ENCODE measurements at places on chromosomes 2 and 18. TPM values are rescaled to one million over a fixed set of nuclear protein-coding genes. Genes with fewer than 3 reads are reported as not detected.

DNA sequence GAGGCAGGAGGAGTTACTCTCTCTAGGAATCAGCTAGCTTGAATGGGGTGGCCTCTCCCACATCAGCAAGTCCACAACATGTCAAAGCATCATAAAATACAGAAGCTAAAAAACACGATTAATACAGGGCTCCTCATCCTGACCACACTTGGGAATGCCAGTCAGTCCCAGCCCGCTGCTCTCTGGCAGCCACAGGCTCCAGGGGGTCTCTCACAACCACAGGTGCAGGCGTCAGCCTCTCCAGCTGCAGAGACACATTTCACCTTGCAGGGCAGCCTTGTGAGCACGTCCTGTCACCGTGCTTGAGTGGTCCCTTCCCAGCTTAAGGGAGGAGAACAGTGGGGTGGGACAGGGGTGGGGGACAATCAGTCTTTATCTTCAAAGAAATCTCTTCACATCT lies 137.4 kb upstream of the SH3BP4 start:
- no peak overlapping the region for H3K27ac ChIP-seq
- DNase-seq = no peak
- no peaks in the 10 kb centered on the region for H3K36me3 ChIP-seq
- no peaks in the 10 kb centered on the region for H3K4me1 ChIP-seq
- H3K4me3 ChIP-seq = no peak overlapping the region

DNA sequence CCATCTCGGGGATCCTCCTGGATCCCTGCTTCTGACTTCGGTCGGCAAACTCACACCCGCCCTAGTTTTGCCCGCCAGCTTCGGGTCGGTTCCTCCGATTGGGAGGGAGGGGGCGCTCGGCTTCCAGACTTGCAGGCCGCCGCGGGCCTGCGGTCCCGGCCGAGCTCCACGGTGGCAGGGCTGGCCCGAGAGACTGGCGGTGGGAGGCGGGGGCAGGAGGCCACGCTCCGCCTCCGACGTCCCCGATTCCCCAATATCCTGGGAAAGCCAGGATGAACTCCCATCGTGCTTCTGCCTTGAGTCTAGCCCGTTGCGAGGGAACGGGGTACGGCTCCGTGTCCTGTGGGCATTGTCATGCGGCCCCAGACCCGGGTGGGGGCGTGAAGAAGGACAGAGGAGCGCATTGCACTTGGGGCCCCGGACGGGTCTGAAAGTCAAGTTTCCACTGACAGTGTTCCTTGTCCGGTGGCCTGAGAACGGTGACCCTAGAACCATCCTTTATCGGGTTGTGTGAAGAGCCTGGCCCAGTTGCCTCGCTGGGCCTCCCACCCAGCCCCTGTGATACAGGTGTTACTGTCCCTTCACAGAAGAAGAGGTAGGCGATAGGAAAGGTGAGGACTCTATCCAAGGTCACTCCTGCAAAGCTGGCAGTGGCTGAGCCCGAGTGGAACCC lies 2.4 kb upstream of the INHBB start:
- no peaks in the 10 kb centered on the region for H3K27me3 ChIP-seq
- H3K4me1 ChIP-seq = no peaks in the 10 kb centered on the region
- no peak overlapping the region for H3K4me3 ChIP-seq
- H3K27ac ChIP-seq = no peak overlapping the region

- no peaks in the 10 kb centered on the region for H3K4me1 ChIP-seq
- H3K27ac ChIP-seq = no peak overlapping the region
- H3K4me3 ChIP-seq = no peak overlapping the region
- no peak for DNase-seq
Observed at GRCh38 chr2:163466331-163467250, 269.2 kb downstream of the FIGN start.

DNA sequence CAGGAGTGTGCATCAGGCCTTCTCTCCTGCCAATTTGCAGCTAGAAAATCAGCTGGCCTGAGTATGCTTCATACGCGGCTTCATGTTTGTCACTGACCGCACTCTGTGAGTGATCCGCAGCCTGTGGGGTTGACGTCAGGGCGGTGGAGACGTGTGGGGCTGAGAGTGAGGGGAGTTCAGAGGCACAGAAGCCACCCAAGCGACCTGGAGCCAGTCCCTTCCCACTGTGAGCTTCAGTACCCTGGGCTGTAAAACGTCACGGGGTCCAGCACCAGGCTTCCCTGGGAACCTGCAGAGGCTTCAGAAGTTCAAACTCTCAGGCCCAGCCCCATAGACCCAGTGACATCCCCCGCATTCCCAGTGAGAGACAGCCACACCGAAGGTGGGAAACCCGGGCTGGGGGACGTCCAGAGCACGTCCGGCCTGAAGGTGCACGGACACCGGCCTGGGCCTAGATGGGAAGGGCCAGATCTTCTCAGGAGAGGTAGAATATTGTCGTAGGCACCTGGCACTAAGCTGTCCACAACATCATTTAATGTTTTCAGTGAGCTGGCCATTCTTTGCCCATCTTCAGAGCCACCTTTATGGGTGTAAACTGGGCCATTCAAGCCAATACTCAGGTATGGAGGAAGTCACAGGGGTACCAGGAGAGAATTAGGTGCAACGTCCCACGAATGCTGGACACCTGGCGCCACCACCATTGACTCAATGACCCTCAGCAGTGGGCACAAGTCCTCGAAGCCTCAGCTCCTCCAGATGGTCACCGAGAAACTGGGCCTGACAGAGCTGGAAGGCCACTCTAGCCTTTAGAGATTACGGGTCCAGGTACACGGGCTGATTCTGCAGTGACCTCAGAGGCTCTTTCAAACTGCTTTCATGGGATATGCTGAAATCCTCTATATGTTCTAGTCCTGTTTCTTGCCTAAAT lies 235.6 kb upstream of the MYT1L start:
- no peaks in the 10 kb centered on the region for H3K36me3 ChIP-seq
- H3K27ac ChIP-seq = no peak overlapping the region
- DNase-seq = no peak
- no peak overlapping the region for H3K4me3 ChIP-seq
- H3K4me1 ChIP-seq = no peaks in the 10 kb centered on the region

DNA sequence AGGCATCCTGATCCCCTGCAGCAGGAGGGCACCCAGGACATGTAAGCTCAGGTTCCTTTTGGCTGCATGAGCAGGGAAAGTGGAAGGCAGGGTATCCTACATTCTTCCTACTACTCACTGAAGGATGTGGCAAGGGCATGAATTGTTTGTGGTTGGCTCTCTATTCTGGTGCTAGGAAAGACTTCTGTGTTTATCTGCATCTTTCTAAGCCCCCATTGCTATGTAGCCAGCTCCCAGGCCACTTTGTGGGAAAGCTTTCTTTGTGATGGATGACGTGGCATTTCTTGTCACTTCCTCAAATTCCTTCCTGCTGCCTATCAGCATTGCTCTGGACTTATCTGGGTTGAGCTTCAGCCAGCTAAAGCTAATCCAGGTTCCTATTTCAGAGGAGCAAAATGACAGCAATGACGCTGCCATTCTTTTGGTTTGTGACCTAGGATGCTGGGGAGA lies 46.2 kb downstream of the MEIS1 start:
- no peaks in the 10 kb centered on the region for H3K27me3 ChIP-seq
- no peaks in the 10 kb centered on the region for H3K4me1 ChIP-seq
- no peaks in the 10 kb centered on the region for H3K36me3 ChIP-seq
- H3K4me3 ChIP-seq = no peak overlapping the region
- DNase-seq = no peak
- H3K27ac ChIP-seq = no peak overlapping the region

- H3K27me3 ChIP-seq = no peaks in the 10 kb centered on the region
- no peaks in the 10 kb centered on the region for H3K36me3 ChIP-seq
- H3K27ac ChIP-seq = no peak overlapping the region
- no peak for DNase-seq
- H3K4me1 ChIP-seq = no peaks in the 10 kb centered on the region
- no peak overlapping the region for H3K4me3 ChIP-seq
Observed at GRCh38 chr2:76163860-76164259, 453.1 kb upstream of the GCFC2 start.

GRCh38 chr2:180604077-180604476 lies 376.3 kb upstream of the UBE2E3 start:
- no peak overlapping the region for H3K27ac ChIP-seq
- H3K4me3 ChIP-seq = no peak overlapping the region
- peak; percentile 6 for DNase-seq
- no peaks in the 10 kb centered on the region for H3K36me3 ChIP-seq
- H3K27me3 ChIP-seq = no peaks in the 10 kb centered on the region
- H3K4me1 ChIP-seq = no peaks in the 10 kb centered on the region

DNA sequence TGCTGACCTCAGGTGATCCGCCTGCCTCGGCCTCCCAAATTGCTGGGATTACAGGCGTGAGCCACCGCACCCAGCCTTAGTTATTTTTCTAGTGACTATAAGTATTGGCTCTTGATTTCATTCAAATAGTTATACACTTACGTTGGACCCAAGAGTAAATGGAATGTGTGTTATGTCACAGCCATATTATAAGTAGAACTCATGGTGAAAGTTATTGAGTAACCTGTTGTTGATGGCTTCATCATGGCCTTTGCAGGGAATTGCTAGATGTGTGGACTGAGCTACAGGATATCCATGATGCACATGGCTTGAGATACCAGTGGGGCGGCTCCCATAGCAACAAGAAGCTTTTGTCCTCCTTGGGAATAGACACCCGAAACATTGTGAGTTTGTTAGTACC lies 44.7 kb downstream of the AFTPH start:
- no peaks in the 10 kb centered on the region for H3K4me1 ChIP-seq
- H3K27me3 ChIP-seq = no peaks in the 10 kb centered on the region
- no peak overlapping the region for H3K4me3 ChIP-seq
- DNase-seq = no peak
- H3K36me3 ChIP-seq = no peaks in the 10 kb centered on the region

DNA sequence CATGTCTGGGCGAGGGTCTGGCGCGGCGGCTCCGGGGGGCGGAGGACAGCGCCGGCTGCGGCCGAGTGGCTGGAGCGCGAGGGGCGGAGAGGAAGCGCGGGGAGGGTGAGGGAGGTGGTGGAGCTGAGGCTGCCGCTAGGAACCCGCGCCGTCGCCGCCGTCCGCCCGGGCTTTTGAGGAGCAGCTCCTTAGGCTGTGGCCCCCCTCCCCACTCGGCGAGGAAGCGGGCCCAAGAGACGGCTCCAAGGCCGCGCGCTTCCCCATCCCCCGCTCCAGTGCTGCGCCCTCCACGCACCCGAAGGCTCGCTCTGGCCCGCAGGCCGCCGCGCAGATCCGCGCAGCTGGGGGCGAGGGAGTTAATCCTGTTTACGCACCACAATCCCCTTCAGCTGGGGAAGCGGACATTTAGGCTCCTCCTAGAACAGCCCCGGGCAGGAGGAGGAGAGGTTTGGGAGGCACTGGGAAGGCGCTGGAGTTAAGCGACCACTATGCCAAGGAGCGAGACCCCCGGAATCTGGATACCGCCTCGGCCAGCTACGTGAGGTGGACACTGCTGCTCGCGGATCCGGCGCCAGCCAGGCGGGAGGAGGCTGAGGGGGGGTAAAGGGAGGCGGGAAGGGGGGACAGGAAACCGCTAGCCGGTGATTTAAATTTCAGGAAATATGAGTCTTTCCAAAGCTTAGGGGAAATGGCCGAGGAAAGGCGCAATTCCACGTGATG lies at the start of gene CNRIP1:
Gene CNRIP1, minus strand, starts transcription at position 552 of the 720 bp plus-strand sequence. Its CDS starts 549 bp downstream, at position 3.
- H3K27ac ChIP-seq = no peak within 1 kb of the TSS
- no peaks in the 10 kb centered on the region for H3K36me3 ChIP-seq
- no peak within 1 kb of the TSS for H3K4me3 ChIP-seq
- no peaks in the 10 kb centered on the region for H3K27me3 ChIP-seq
- DNase-seq = no peak

GRCh38 chr2:10909996-10910341 lies 1.8 kb upstream of the KCNF1 start:
- H3K27me3 ChIP-seq = no peaks in the 10 kb centered on the region
- H3K27ac ChIP-seq = no peak overlapping the region
- DNase-seq = no peak
- peaks cover 3% of the 10 kb centered on the region for H3K4me1 ChIP-seq
- H3K4me3 ChIP-seq = no peak overlapping the region
- H3K36me3 ChIP-seq = no peaks in the 10 kb centered on the region

GRCh38 chr2:237962432-237963084 lies 4.3 kb upstream of the UBE2F start:
- no peaks in the 10 kb centered on the region for H3K27me3 ChIP-seq
- no peak overlapping the region for H3K27ac ChIP-seq
- no peaks in the 10 kb centered on the region for H3K36me3 ChIP-seq

- no peak overlapping the region for H3K27ac ChIP-seq
- H3K36me3 ChIP-seq = no peaks in the 10 kb centered on the region
- H3K27me3 ChIP-seq = peaks cover 56% of the 10 kb centered on the region
- H3K4me1 ChIP-seq = peaks cover 4% of the 10 kb centered on the region
Observed at GRCh38 chr2:109135359-109136197, 6.6 kb downstream of the SH3RF3 start.

DNA sequence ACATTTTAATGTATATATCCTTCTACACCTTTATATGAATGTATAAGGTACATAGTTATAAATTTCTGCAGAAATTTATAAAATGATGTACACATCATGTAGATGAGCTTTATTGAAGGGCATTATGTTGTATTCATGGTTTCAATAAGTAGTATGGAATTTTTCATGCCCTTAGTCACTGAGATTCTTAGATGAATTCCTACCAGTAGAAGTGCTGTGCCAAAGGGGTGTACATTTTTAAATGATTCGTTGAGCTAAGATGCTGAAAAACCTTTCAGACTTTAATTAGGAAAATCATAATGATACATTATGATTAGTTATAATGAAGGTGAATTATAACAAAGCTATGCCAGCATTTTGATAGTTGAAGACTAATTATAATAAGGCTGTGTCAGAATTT lies 115.2 kb downstream of the ZNF236 start:
- no peaks in the 10 kb centered on the region for H3K36me3 ChIP-seq
- no peak overlapping the region for H3K4me3 ChIP-seq
- H3K27ac ChIP-seq = no peak overlapping the region
- no peak for DNase-seq
- H3K4me1 ChIP-seq = no peaks in the 10 kb centered on the region
- H3K27me3 ChIP-seq = no peaks in the 10 kb centered on the region

GRCh38 chr2:23554054-23554697 lies 169.2 kb downstream of the KLHL29 start:
- no peak overlapping the region for H3K27ac ChIP-seq
- H3K27me3 ChIP-seq = no peaks in the 10 kb centered on the region
- no peak for DNase-seq
- no peaks in the 10 kb centered on the region for H3K4me1 ChIP-seq
- H3K4me3 ChIP-seq = no peak overlapping the region

DNA sequence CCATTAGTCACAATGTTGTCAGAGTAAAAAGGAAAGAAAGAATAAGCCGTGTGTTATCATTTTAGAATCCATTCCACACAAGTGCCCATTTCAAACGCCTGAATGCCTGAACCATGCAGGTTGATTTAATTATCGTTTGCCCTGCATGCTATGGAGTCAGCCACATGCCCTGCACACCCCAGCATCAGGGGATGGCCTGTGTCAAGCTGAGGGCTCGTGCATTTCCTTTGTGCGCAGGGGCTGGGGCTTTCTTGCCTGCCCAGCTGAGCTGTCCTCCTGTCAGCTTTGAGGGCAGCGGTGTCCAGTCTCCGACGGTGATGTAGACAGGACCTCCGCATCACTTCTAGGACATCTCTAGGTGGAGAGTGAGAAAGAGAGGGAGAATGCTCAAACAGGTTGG lies 200.4 kb downstream of the TSN start:
- H3K36me3 ChIP-seq = no peaks in the 10 kb centered on the region
- no peak overlapping the region for H3K4me3 ChIP-seq
- peaks cover 41% of the 10 kb centered on the region for H3K27me3 ChIP-seq
- no peaks in the 10 kb centered on the region for H3K4me1 ChIP-seq

Gene MYO3B
- not detected for total RNA-seq

Gene REG3A
- not detected for total RNA-seq

Gene IMPACT
- total RNA-seq = 46.4 TPM

Gene ABCG8
- total RNA-seq = 0.05 TPM

Gene CENPA
- 45.8 TPM for total RNA-seq

Gene FNDC4
- total RNA-seq = 3.3 TPM

Gene B3GNT7
- total RNA-seq = 6.1 TPM
